Activated CD4-positive, alpha-beta memory T cell treated with anti-CD3 and anti-CD28 coated beads for 36 hours (primary cell): ENCODE measurements at places on chromosomes 13 and 19.

DNA sequence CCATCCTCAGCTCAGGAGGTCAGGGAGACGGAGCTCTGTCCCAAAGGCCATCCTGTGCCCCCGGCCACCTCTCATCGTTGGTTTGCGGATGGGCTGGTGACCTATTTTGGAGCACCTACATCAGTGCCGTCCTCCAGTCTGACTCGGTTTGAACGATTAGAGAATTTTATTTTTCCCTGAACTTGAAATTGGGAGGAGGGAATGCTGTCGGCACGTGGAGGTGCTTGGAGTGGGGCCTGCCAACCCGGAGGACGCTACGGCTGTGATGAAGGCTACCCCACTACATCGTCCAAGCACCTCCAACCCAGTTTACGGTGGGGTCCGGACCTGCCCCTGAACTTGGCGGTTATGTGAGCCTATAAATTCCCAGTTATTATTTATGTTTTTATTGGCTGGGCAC, 3.0 kb upstream of the ZNF554 start:
- no peak for DNase-seq

GRCh38 chr13:83935566-83935965, 53.3 kb upstream of the SLITRK1 start:
- no peak for DNase-seq

DNA sequence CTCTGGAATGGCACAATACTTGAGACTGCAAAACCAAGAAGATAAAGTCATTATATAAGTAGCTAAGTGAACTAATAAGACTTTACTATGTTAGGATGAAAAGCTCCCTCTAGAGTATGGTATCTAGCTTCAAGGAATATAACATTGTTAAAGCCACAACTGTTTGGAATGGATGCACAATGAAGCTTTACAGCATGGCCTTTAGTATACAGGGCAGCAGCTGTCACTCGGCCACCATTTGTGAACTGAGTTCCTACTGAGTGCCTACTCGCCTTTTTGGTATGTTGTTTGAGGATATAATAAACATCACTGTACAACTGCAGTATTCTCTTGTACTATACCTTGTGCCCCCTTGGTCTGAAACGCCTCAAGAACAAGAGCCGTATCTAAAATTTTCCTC, 6.8 kb downstream of the ALG5 start:
- no peak for DNase-seq

DNA sequence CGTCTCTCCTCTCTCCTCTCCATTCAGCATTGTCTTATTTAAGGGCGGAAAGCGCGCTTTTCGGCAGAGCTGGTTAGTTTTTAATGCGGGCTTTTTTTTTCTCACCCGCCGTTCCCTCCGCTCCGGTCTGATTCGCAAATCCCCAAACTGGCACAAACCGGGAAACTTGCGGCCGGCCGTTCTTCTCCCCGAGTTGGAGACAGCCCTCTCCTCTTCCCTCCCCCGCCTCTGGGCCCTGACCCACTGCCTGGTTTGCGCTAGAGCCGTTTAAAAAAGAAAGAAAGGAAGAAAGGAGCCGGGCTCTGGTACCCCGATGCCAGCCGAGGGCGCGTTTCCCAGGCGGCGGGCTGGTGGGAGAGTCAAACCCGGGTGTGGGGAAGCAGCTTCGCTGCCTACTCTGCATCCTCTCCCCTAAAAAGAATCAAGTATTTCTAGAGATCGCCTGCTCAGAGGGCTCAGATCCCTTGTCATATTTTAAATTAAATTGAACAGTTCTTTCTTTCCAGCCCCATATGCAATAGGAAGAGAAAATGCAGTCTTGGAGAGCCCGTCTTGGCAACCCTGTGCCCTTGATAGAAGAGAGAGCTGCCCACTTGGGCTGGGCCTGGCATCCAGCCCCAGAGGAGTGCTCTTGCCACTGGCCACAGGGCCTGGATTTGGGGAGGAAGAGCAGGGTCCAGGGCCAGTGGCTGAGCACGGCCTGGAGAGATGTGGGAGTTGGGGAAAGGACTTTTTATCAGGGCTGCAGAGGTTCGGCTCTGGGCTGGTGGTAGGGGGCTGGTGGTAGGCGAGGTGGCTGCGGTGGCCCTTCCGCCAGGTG, 19.0 kb downstream of the NFIX start:
- no peak for DNase-seq

DNA sequence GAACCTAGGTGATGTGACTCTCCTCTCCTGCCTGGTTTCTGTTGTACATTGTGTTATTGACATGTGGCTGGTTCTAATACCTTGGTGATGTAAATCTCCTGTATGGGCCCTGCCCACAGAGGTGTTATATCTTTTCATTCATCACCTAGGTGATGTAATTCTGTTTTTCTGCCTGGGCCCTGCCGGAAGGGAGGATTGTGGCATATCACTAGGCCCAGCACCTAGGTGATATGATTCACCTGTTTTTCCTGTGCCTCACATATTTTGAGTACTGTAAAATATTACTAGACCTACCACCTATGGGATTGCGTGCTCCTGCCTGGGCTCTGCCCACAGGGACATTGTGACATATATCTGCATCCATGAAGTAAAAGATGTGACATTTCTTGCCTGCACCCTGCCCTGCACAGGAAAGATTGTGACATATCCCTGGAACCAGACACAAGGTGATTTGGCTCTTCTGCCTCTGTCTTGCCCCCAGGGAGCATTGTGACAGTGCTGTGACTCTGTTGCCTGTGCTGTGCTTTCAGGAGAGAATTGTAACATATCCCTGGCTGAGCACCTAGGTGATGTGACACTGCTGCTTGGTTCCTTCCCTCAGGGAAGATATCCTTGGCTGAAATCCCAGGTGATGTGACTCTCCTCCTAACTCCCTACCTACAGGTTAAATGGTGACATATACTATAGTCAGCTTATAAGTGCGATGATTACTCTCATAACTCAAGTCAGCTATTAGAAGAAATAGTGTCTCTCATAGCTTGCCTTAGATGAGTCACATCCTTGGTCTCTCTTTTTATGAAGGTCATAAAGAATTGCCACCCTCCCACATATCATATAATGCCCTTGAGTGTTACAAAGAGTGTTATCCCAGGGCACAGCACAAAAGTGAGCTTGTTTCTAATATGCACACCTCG, 13.3 kb upstream of the ZNF681 start:
- peak; percentile 39 for DNase-seq

DNA sequence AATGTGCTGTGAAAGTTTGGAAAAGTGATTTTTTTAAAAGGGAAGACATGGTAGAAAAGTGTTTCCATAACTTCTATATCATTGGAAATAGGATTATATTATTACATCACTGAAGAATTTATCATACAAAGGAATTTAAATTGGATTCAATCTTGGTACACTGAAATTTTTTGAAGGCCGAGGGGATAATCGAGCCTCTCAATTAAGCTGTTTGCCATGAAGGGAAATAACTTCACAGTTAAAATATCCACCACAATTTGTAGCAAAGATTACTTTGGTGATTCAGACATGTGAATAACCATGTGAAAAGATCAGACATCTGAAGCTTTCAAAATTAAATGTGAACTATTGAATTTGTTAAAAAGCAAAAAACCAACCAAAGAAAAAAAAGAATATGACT, 215.3 kb downstream of the KLF5 start:
- no peak for DNase-seq

GRCh38 chr19:13718733-13719132, 45.6 kb upstream of the MRI1 start:
- no peak for DNase-seq

DNA sequence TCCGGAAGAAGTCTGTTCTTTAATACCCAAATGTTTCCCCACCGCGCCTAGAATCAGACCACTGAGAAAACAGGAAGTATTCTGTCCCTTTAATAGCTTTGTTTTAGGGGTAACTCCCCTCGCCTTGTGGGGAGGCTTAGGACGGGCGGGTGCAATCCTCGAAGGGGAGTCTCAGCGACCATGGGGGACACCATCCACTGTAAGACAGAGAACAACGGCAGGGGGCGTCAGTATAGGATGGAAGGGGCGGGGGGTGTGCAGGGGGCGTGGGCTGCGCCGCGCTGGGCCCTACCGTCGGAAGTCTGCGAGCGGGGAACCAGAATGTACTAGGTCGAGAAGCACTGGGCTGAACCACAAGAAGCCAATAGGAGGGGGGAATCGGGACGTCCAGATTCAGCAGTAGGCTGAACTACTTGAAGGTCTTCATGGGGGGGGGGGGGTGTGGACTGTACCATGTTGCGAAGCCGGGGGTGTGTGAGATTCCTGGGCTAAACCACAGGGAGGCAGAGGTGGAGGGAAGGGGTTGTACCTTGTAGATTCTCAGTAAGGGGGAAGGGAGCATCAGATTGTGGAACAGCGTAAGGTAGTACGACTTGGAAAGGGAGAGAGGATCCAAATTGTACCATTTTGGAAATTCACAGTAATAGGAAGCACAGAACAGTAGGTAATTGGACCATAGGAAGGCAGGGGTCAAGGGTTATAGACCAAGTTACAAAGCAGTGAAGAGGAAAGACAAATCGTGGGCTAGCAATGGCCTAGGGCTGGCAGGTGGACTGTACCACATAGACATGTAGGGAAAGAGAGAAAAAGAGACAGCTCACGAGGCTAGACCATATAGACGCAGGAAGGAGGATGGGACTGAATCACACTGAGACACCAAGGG, 1.0 kb upstream of the DBP start:
- peak; percentile 87 for DNase-seq

- no peak for DNase-seq
Measured at GRCh38 chr13:47233734-47234133, 336.9 kb upstream of the HTR2A start.

DNA sequence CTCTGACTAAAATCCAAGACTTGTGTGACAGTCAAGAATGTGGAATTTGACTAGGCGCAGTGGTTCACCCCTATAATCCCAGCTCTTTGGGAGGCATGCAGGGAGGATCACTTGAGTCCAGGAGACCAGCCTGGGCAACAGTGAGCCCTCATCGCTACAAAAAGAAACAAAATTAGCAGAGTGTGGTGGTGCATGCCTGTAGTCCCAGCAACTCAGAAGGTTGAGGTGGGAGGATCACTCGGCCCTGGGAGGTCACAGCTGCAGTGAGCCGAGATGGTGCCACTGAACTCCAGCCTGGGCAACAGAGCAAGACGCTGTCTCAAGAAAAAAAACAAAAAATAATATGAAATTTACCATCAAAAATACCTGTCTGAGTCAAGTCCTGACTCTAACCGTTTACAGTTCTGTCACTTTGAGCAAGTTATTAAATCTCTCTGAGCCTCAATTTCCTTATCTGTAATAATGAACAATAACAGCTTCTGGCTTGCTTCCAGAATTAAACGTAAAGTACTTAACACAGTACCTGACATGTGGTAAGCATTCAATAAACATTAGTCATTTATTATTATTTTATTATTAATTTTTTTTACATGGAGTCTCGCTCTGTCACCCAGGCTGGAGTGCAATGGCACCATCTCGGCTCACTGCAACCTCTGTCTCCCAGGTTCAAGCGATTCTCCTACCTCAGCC, 204.6 kb upstream of the TSC22D1 start:
- DNase-seq, result no peak

GRCh38 chr13:85816413-85816812, 17.2 kb upstream of the SLITRK6 start:
- DNase-seq, result no peak

DNA sequence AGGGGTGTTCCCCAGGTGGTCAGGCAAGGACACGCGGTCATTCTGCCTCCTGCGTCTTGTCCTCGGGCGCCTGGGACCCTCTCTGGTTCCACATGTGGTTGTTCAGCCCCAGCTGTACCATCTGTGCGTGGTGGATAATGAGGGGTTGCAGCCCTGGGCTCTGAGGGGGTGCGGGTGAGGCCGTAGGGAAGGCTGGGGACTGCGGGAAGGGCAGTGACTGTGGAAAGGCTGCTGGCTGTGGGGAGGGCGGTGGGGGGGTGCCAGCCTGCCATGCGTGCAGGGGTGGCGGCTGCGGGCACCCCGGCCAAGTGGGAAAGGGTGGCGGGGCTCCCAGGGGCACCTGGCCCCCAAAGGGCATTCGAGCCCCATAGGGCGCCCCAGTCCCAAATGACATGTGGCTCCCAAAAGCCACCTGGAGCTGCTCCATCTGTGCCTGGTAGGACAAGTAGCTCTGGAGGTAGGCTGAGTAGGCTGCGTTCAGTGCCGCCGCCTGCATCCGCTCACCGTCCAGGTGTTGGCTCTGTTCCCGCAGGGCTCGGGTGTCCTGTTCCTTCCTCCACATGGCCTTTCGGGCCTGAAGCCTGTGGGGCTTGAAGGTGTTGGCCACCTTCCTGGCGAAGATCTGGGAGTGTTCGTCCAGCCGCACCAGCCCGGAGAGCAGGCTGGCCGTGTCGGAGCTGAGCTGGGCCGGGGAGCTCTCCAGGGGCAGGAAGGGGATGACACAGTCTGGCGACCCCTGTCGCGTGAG, 15.1 kb downstream of the TICAM1 start:
- no peak for DNase-seq

DNA sequence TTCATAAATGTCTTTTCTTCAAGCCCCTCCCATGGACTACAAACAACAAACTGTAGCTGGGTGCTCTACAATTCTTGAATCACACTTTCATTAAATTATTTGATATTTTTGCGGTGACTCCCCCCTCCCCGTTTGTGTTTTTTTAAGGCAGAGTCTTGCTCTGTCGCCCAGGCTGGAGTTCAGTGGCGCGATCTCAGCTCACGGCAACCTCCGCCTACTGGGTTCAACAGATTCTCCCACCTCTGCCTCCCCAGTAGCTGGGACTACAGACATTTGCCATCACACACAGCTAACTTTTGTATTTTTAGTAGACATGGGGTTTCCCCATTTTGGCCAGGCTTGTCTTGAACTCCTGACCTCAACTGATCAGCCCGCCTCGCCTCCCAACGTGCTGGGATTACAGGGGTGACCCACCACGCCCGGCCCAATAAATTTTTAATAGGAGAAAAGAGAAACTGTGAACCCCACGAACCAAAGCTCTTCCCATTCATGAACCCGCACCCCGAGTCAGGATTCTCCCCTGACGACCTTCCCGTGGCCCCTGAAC, 703 bp downstream of the ZNF506 start:
- peak; percentile 41 for DNase-seq

DNA sequence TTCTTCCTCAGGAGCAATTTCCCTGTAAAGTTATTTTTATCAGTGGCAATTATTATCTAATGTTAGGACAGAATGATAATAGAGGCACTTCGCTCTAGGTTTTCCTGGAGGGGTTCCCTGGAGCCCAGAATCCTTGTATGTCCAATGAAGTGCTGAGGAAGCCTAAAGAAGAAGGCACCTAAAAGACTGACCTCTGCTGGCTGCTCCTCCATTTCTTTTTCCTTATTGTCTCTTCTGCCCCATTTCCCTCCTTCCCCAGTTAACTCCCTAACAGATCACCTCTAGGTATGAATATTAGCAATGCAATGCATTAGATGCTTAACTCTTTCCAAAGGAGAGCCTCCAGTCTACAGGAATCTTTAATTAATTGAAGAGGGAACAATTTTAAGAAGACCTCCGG, 985.4 kb downstream of the DIAPH3 start:
- no peak for DNase-seq

- no peak for DNase-seq
Measured at GRCh38 chr13:93260591-93260990, 34.0 kb downstream of the GPC6 start.
